ENCODE measurements at places on chromosomes 13 and 19.

DNA sequence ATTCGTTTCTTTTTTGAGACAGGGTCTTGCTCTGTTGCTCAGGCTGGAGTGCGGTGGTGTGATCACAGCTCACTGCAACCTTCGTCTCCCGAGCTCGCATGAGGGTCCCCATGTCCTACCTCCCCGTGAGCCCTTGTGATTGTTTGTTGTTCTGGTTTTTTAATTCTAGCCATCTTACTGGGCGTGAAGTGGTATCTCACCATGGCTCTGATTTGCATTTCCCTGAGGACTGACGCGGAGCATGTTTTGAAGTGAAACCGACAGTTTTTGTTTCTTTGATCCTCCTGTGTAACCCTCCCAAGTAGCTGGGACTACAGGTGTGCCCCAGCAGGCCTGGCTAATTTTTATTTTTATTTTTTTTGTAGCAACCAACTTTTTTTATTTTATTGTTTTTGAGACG, 21.7 kb downstream of the GNG7 start:
- DNase-seq: no peak

DNA sequence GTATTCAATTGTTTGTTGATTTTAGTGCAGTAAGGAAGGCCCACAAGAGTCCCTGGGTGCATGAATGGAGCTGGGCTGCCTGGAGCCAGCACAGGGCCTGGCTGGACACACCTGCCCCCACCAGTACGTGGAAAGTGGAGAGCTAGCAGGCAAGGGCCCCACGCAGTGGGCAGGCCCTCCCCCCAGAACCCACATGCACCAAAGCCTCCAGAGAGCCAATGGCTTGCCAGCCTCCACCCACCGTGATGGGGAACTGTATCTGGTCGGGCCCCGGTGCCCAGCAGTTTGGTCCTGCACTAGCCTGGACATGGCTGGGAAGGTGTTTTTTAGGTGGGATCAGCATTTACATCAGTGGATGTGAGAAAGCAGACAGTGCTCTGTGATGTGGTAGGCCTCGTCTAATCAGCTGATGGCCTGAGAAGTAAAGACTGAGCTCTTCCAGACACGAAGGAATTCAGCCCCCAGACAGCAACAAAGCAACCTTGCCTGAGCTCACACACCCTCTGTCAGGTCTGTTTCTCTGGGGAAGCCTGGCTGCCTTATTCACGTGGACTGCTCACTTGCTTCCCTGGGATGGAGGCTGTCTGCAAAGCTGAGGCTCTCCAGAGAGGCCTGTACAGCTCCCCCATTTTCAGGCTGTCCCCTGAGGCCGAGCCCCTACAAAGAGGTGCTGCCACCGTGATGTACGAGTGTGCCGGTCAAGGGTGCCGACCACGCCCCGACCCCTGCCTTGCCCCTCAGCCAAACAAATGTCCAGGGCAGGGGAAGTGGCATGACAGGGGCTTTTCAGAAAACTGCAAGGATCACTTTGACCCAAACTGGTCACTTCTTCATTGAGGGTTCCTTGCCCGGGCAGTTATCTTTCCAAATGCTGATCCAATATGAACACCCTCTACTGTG, 27.5 kb downstream of the RAB20 start:
- DNase-seq: no peak

DNA sequence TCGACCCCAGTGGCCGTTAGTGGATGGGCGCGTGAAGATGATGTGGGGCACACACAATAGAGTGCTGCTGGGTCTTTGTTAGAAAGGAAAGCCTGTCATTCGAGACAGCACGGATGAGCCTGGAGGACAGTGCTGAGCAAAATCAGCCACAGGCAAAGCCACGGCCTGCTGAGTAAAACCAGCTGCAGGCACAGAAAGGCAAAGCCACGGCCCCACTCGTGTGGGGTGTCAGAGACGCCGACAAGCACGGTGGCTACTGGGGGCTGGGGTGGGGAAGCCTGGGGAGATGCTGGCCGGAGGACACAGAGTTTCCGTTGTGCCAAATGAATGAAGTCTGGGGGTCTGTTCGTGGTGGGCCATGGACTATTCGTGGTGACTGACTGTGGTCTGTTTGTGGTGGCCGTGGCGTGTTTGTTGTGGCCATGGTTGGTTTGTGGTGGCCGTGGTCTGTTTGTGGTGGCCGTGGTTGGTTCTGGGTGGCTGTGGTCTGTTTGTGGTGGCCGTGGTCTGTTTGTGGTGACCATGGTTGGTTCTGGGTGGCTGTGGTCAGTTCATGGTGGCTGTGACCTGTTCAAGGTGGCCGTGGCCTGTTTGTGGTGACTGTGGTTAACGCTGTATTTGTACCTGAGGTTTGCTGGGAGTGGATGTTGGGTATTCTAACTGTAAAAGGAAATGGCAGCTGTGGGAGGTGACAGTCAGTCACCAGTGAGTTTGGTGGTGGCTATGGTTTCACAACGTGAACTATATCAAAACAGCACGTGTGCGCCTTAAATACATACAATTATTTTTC, 36.3 kb downstream of the MCF2L start:
- DNase-seq: no peak

DNA sequence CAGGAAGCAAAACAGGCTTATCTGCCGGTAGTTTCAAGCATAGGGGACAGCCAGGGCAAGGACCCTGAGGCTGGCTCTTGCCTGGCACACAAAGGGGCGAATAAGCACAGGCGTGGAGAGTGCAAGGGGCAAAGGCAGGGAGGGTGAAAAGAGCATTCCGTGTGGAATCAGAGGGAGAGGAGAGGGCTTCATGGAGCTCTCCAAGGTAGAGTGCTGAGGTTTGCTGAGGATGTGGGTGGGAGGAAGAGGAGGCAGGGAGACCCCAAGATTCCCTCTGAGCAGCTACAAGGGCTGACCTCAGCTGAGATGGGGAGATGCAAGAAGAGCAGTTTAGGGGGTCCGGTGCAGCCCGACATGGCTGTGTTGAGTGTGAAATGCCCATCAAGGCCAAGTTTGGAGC, 36.5 kb upstream of the ZNRF4 start:
- no peak for DNase-seq

GRCh38 chr19:30602661-30603350, 230.6 kb downstream of the ZNF536 start:
- no peak for DNase-seq

DNA sequence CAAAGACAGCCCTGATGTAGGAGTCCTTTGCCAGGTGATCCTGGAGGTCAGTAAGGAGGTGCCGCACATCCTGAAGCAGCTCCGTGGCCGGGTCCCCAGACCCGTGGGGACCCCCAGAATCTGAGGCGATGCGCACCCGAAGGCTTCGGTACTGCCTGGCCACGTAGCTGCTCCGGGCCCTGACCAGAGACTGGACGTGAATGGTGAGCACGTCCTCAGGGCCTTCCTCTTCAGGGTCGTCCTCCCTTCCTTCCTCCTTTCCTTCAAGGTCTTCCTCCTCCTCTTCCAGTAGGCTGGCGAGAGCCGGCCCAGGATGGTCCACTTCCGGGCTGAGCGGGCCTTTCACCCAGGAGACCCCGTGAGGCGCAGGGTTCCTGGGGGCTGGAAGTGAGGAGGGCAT, 7.5 kb downstream of the RINL start:
- no peak for DNase-seq

GRCh38 chr19:49546825-49547565, 19.2 kb downstream of the RCN3 start:
- DNase-seq: peak; percentile 81

- DNase-seq: no peak
These were observed 65.0 kb upstream of the GTF2F2 start for GRCh38 chr13:45055198-45055901.

DNA sequence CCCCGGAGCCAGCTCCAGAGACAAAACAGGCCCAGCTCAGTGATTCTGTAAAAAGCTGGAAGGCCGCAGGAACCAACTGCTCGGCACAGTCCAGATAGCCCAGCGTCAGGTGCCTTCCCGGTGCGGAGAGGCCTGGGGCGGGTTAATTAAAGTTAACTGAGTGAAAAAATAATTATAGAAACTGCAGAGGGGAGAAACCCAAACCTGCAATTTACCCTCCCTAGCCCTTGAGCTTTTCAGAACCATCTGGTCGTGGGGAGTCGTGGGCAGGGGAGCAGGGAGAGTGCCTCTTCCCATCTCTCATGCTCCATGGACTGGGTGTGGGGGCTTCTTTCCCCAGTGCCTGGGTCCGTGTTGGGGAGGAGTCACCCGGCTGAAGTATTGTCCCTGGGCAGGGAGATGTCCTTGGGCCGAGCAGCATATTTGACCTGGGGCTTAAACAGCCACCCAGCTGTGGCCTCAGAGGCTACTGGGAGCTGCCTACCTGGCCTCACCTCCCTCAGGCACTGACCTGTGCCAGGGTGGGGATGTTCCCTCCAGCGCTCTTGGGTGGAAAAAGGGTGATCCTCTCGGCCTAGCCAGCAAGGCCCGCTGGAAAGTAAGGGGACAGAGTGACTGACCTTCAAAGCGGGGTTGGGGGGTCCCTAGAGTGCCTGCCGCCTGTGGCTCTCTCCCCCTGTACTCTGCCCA, 65.9 kb downstream of the CHST8 start:
- no peak for DNase-seq

GRCh38 chr13:112225429-112226090, 150.6 kb upstream of the SPACA7 start:
- DNase-seq: no peak

DNA sequence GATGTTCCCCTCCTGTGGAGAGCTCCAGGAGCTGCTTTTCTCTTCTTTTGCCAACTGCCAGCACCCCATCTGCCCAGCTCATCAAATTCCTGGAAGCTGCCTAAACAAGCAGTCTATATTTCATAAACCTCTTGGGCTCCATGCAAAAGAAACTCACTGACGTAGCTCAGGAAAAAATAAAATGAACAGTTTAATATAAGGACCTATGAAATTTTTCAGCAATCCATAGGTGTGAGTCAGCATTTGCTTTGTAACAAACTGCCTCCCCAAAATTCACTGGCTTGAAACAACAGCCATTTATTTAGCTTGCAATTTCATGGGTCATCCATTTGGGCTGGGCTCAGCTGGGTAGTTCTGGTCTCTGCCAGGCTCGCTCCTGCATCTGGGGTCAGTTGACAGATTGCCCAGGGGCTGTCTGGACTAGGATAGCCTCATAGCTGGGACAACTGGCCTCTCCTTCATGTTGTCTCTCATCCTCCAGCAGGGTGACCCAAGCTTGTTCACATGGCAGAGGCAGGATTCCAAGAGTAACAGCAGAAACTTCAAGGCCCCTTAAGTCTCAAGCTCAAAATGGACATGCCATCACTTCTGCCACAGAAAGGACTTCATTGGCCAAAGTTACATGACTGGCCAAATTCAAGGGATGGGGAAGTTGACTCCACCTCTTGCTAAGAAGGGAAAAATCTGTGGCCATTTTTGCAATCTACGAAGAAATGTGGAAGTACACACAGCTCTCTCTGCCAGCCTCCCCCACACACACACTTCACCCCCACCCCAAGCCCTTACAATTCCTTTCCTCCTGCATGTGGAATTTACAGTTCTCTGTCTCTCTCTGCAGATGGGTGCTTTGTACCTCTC, 7.9 kb upstream of the PVR start:
- no peak for DNase-seq

- no peak for DNase-seq
These were observed 393.8 kb downstream of the TSHZ3 start for GRCh38 chr19:30955112-30956104.

GRCh38 chr19:13817018-13817614, 21.9 kb downstream of the ZSWIM4 start:
- DNase-seq: no peak

- DNase-seq: no peak
These were observed 21.5 kb downstream of the VWA8 start for GRCh38 chr13:41939398-41939797.

DNA sequence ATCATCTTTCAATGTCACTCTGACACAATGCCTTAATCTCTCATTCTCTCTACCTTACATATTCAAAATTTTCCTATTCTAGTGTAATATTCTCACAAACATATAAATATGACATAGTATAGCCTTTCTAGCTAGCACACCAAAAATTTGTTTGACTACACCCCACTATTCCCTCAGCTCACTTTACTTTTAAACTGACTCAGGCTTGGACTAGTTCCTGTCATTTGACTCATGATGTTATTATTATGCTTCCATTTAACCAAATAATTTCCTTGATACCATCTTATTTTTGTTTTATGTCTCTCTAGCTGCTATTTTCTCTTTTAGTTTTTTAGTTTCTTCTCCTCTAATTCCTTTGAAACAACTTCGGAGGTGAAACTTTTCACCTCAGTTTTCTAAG, 1745.6 kb upstream of the PCDH20 start:
- DNase-seq: no peak

DNA sequence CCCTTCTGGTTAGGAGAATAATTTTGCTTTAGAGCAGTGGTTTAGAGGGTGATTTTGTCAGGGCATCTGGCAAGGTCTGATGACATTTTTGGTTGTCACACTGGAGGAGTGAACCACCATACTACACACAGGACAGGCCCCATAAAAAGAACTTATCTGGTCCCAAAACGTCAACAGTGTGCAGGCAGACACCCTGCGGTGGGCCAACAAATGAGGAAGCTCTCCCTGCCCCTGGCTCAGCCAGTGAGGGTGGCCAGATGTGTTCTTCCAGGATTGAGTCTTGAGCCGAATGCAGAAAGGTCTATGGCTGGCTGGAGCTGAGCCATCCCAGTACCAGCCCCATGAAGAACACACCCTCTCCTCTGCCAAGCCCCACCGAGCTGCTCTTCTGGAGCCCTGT, 149.2 kb downstream of the MIPEP start:
- no peak for DNase-seq

- DNase-seq: no peak
These were observed 497 bp upstream of the MLNR start for GRCh38 chr13:49219647-49220035.

- no peak for DNase-seq
These were observed 767.6 kb upstream of the SLITRK1 start for GRCh38 chr13:84649853-84650252.

DNA sequence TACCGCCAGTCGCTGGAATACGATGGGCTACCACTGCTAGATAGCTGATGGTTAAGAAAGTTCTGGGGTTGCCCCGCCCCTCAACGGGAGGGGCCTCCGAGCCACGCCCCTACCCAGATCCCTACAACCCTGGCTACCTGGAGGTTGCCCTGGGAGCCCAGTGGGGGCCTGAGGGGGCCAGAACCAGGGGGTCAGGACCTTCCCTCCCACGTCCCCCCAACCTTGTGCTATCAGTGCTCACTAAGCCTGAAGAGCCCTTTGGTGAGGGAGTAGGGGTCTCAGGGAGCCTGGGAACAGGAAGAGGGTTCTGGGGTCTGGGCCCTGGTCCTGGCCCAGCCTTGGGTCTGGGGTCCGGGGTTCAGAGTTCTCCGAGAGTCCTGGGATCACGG, 8.9 kb downstream of the OCEL1 start:
- no peak for DNase-seq

GRCh38 chr19:11924886-11925650, at the start of gene ZNF700:
Gene ZNF700 (plus strand): TSS chr19:11925107. CDS start chr19:11925211, 104 bp downstream.
- DNase-seq: peak; percentile 93

DNA sequence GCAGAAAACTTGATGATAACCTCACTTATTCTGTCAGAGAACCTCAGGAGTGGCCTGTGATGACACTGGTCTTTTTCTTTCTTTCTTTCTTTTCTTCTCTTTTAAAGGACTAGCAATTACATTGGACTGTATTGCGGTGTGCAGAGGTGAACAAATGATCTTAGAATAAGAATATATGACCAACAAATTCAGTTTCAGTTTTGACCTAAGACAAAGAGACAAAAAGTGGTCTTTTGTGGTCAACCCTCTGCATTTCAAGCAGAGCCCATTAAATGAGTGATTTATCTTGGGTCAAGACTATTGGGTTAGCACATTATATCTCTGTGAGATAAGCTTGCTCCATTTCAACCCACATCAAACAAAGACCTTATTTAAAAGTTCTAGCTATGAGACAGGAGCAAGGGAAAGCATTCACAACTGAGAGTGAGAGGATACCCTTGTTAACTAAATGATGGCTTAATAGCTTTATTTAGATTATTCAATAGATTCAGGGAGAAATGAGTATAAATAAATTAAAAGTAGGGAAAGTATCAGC, 644.4 kb downstream of the PCDH9 start:
- no peak for DNase-seq

- DNase-seq: no peak
These were observed 5.3 kb upstream of the FFAR1 start for GRCh38 chr19:35342430-35342829.
